H9 (cell line): ENCODE measurements at places on chromosomes 3 and 15. TPM values are rescaled to one million over a fixed set of nuclear protein-coding genes. Genes with fewer than 3 reads are reported as not detected.
A peak's percentile ranks its signal among the peaks of the same experiment; 100 is the strongest.

GRCh38 chr3:140595295-140595694, 82.6 kb upstream of the TRIM42 start:
- H3K4me3 ChIP-seq = no peak overlapping the region
- no peaks in the 10 kb centered on the region for H3K4me1 ChIP-seq
- H3K36me3 ChIP-seq = no peaks in the 10 kb centered on the region

DNA sequence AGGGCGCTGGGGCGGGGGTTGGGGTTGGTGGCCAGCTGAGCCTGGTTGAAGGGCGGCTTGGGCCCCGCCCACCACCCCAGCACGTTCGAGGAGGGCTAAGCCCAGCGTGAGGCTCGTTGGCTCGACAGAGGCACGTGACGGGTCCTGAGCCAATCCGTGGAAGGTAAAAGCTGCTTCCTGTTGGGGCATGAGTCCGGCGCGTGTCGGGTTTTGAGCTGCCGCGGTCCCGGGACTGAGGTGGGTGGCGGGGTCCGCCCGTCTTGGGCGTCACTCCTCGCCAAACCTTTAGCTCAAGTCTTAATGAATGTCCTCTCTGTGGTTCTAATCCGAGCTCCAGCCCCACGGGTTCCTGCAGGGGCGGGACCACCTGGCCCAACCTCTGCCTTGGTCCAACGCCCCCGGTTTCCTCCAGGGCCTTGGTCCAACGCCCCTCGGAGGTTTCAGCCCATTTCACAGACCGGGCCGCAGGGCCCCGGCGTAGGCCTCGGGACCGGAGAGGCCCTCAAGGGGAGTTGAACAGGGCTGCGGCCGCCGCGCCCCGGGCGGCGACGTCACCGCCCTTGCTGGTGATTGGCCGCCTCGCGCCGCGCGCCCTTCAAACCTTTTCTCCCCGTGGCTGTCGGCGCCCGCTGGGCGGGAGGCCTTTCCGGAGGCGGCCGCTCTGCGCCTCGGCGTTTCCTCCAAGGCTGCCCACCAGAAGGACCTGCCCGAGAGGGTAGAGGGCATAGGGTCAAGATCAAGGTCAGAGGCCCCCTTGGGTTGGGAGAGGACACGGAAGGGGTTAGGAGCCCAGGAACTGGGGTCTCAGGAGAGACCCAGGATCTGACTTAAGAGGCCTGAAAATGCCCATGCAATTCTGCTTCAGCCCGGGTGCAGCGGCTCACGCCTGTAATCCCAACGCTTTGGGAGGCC, at the start of gene RCCD1:
RCCD1 (plus strand) TSS at position 173 of the 912 bp plus-strand sequence. CDS start 1,851 bp downstream, outside the sequence.
- no peak within 1 kb of the TSS for H3K27ac ChIP-seq
- H3K4me3 ChIP-seq = peak within 1 kb of the TSS; percentile 77
- H3K36me3 ChIP-seq = peaks cover 45% of the 10 kb centered on the region
- peak; percentile 97 for DNase-seq

DNA sequence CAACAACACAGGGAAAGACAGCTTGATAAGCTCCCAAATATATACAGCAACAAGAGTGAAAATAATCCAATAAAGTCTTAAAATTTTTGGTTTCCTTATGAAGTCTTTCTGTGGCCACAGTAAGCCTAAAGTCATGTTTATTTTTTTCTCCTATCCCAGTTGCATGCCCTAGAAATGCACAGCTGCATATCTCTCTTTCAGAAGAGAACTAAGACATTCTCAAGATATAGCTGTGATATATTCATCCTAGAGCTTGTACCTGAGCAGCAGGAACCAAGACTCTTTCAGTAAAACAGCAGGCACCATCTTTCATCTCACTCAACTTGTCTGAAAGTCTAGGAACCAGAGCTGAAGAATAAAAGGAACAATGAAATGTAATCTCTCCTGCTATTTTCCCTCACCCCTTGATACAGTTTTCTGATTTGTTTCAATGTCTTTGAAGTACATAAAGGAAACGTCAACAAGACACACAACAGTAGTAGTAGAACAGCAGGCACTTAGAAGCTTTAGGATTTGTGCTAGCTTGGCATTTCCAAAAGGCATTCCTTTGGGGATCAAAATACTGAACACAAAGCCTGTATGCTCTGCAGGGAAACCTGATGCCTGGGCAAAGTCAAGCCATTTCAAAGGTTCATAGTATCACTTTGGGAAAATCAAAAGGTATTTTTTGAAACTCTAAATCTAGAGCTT, 536.8 kb downstream of the PYDC2 start:
- H3K4me1 ChIP-seq = no peaks in the 10 kb centered on the region
- no peak overlapping the region for H3K4me3 ChIP-seq
- no peak for DNase-seq
- H3K36me3 ChIP-seq = peaks cover 24% of the 10 kb centered on the region
- no peak overlapping the region for H3K27ac ChIP-seq
- no peaks in the 10 kb centered on the region for H3K27me3 ChIP-seq

DNA sequence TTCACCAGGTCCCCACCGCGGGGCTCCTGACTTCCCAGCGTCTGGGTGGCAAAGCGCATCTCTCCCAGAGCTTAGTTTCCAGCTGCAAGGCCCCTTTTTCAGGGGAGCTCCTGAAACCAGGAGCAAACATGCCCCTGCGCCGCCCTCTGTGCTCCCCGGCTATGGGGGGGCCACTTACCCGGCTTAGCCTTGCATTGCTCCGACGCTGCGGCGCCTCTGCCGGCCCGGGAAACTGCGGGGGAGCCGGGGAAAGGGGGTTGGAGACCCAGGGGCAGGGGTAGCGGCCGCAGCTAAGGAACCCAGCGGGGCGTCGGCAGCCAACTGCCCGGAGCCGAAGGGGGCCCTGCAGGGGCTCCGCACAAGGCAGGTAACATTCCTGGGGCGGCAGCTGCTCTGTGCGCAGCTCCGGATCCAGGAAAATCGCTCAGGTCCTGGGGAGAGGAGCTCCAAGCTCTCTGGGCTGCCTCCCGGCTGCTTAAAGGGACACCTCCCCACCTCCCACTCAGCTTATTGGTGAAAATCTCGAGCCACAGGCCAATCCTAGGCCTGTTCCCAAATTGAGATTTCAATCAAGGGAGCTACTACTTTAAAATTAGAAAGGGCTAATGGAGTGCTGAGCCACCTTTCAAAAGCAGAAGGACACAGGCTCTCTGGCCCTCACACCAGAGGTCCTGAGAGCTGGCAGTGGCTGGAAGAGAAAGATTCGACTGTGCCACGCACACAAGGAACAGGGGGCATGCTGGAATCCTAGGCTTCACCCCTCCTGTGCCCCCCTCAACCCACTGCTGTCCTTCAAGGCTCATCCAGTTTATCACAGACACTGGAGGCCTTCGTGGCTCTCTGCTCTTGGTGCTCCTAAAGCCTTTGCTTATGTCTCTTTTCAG, 42.7 kb upstream of the PRICKLE2 start:
- peak; percentile 78 for DNase-seq
- H3K4me1 ChIP-seq = 0 out of 2 replicates have a peak, but pooled peaks cover 2% of the 10 kb centered on the region
- H3K27ac ChIP-seq = no peak overlapping the region
- no peaks in the 10 kb centered on the region for H3K27me3 ChIP-seq

CYP11A1 gene
- 1.7 and 2.3 TPM in 2 replicates for total RNA-seq

MESP2 gene
- total RNA-seq = 0.28 TPM in 1 of 2 replicates, not detected in the other
